ENCODE measurements at places on chromosomes 1 and 21. TPM values are rescaled to one million over a fixed set of nuclear protein-coding genes. Genes with fewer than 3 reads are reported as not detected.

Gene IFI44L
- 30.0 TPM for total RNA-seq

DNA sequence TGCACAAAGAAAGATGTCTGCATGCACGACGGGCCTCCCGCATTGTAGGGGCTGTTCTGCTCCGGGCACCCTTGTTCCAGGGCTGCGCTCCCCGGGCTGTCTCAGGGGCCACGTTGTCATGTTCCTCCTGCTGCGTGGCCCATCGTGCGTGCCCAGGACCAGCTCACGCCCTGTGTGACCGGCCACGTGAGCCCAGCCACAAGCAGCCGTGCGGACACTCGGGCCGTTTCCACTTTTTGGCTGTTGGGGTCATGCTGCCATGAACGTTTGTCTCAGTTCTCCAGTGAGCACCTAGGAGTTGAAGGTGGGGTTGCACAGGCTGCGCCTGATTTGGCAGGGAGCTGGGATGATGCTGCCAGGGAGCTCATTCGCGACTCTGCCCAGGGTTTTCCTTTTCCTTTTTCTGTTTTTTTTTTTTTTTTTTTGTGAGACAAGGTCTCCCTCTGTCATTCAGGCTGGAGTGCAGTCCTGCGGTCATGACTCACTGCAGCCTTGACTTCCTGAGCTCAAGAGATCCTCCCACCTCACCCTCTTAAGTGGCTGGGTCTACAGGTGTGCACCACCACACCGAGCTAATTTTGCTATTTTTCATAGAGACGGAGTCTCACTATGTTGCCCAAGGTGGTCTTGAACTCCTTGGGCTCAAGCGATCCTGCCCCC is 17.4 kb downstream of the PDXK start:
- no peaks in the 10 kb centered on the region for H3K27me3 ChIP-seq
- peaks cover 29% of the 10 kb centered on the region for H3K4me1 ChIP-seq
- peaks cover 18% of the 10 kb centered on the region for H3K36me3 ChIP-seq
- DNase-seq = no peak

Gene CRYAA
- not detected for total RNA-seq

DNA sequence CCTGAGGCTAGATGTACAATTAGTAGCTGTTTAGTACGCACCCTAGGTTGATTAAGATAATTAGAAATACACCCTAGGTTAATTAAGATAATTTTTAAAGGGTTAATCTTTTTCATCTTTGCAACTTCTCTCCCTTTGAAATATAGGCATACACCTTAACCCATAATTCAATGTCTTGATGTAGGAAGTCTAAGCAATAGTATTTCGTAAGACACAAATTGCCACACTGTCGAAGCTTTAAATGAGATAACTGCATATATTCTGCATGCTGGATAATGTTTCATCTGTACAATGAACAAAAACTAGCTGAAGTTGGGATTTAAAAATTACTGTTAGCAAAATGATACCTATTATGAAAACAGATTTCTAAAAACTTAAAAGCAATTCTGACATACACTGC is 122.9 kb downstream of the EVI5 start:
- H3K36me3 ChIP-seq = peaks cover 8% of the 10 kb centered on the region
- H3K4me3 ChIP-seq = no peak overlapping the region
- no peaks in the 10 kb centered on the region for H3K27me3 ChIP-seq
- no peaks in the 10 kb centered on the region for H3K4me1 ChIP-seq

DNA sequence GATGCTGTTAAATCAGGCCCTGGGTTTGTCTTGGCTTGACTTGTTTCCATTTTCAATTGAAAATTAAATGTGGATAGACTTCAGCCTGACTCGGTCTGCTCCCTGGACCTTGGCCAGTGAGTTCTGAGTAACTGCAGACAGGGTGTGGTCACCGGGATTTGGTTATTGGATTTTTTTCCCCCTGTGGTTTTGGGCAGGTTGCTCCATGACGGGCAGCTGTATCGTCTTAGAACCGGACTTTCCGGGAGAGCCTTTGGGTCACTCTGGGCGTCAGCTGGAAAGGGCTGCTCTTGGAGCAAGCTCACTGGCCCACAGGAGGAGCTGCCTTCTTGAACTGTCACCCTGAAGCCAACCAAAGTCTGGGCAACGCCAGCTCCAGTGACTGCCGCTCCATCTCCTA is 75.0 kb downstream of the CLIC6 start:
- no peak for DNase-seq
- no peak overlapping the region for H3K4me3 ChIP-seq
- no peaks in the 10 kb centered on the region for H3K36me3 ChIP-seq
- peaks cover 11% of the 10 kb centered on the region for H3K4me1 ChIP-seq

DNA sequence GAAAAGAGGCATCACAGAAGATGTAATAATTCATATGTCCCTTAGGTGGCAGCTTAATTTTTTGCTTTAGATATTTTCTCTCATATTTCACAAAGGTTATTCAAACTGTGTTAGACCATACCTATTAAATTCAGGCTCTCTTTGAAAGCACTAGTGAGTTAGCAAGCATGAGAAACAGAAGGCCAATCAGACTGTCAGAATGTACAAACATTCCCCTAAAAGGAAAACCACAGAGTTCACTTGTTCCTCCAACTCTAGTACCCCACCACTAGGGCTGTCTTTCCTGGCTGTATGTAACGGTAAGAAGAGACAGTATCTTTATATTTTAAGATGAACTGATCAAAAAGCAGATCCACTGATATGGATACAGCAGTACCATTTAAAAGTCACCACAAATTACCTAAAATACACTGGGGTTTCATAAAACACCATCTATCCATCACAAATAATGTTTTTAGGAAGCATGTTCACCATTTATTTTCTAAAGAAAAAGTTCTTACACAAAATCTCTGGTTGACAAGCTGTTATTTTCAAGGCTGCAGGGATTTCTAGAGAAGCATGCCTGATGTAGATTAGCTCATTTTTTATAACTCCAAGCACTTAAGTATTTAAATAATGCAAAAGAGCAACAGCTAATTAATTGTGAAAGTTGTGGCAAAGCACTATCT is 1.8 kb downstream of the ARPC5 start:
- H3K27ac ChIP-seq = peak overlapping the region; percentile 96
- H3K4me1 ChIP-seq = peaks cover 47% of the 10 kb centered on the region
- H3K27me3 ChIP-seq = no peaks in the 10 kb centered on the region

DNA sequence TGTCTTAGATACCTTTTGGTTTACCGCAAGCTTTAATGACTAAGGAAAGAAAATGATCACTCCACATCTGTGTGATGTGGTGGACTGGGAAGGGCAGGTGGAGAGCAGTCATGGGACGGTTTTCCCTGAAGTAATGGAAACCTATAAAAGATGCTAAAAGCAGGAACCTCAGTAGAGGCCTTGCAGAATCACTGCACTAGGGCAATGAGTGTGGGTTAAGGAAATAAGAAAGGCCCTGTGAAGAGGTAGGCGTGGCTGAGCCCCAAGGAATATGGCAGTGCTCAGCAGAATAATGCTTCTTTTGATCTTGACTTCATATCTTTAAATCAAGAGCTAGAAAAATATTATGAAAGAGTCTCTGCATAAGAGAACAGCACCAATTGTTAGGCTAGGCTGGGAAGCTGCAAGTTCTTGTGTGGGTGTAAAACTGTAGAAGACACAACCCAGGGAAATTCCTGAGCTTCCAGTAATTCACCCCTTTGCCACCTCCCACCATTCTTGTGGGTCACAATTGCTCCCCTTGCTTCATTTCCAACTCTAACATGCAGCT is 49.9 kb downstream of the CLCA4 start:
- H3K27ac ChIP-seq = no peak overlapping the region
- no peak for DNase-seq
- no peaks in the 10 kb centered on the region for H3K27me3 ChIP-seq

Gene FAAH
- total RNA-seq = 30.9 TPM

GRCh38 chr1:171772312-171772711 is 9.1 kb upstream of the METTL13 start:
- H3K27me3 ChIP-seq = no peaks in the 10 kb centered on the region
- peaks cover 3% of the 10 kb centered on the region for H3K4me1 ChIP-seq
- no peak overlapping the region for H3K4me3 ChIP-seq
- DNase-seq = no peak
- H3K27ac ChIP-seq = no peak overlapping the region
- no peaks in the 10 kb centered on the region for H3K36me3 ChIP-seq

DNA sequence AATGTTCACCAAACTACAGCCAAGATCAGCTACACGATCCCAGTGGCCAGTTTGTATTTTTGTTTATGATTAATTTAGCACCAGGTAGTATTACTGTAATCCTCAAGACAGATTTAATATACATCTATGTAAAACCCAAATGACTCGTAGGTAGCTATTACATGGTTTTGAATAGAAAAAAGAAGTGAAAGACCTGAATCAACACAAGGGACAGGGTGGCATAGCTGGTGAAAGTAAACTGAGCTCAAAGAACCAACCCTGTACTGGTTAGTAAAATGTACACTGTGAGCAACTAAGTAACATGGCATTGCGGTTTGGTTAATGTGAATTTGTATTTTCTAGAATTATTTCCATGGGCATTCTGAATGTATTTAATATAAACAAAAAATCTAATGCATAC is 8.8 kb downstream of the GPATCH2 start:
- no peaks in the 10 kb centered on the region for H3K4me1 ChIP-seq
- no peak overlapping the region for H3K4me3 ChIP-seq
- H3K27ac ChIP-seq = no peak overlapping the region
- H3K36me3 ChIP-seq = peaks cover 13% of the 10 kb centered on the region
- H3K27me3 ChIP-seq = no peaks in the 10 kb centered on the region

Gene ARHGEF19
- 11.9 TPM for total RNA-seq

DNA sequence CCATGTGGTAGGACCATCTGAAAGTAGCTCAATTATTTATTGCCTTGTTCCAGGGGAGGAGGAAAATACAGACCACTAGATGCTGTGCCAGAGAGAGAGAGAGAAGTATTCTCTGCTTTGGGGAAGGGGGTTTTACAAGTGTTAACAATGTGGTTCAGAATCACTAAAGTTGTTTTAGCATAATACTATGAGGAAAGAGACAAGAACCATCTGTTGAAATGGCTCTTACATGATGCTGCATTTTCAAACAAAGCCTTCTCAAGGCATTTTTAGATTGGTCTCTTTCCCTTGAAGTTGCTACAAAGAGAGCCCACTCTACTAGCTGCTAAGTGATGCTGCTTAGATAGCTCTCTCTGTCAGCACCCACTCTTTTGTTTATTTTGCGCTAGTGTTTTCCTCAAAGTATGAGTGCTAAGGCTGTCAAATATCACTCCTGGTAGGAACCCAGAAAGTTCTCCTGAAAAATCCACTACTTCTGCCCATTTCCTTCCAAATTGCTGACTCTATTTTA is 255.1 kb downstream of the NFIA start:
- peak overlapping the region; percentile 83 for H3K27ac ChIP-seq
- DNase-seq = no peak
- H3K27me3 ChIP-seq = no peaks in the 10 kb centered on the region
- H3K4me1 ChIP-seq = peaks cover 15% of the 10 kb centered on the region

DNA sequence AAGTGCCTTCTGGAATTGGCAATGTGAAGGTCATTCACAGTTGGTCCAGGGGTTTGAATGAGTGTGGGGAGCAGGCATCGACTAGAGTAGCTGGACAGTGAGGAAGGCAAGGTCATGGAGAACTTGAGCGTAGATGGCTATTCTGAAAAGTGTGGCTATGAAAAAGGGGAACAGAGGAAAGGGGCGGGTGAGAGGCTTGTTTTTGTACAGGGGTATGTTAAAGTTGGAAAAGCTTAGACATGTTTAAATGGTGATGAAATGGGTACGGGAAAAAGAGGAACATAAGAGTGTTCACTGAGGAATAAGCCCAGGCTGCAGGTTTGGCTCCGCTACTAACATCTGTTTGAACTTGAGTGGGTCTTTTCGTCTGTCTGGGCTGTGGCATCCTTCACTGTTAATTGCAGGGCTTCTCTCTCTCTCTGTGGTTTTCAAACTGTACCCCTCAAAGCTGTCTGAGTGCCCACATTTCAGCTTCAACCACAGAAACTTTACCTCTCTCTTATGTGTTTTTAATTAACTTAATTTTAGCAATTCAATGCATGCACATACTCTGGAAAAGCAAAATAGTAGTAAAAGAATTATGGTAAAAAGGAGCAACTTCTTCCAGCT is 70.8 kb upstream of the COA6 start:
- H3K4me3 ChIP-seq = no peak overlapping the region
- no peaks in the 10 kb centered on the region for H3K27me3 ChIP-seq
- DNase-seq = no peak
- no peak overlapping the region for H3K27ac ChIP-seq
- no peaks in the 10 kb centered on the region for H3K4me1 ChIP-seq

DNA sequence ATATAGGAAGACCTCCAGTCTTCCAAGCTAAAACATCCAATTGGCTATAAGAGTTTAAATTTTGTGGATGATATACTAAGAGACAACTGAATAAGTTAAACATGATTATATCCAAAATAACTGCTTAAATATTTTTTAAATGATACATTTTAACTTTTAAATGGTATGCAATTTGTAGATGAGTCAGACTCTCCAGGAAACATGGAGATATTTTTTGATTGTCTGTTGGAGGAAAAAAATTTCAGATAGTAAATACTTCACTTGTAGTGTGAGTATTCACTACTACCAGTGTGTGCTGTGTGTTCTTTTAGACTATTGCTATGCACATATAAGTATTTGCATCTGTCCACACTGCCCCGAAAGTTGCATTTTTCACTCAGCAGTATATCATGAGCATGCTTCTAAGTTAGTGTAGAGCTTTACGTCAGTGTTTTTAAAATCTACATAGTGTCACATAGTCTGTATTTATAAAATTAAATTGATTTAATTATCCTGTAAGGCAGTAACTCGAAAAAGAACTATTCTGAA is 91.1 kb downstream of the USP25 start:
- DNase-seq = no peak
- H3K27ac ChIP-seq = no peak overlapping the region
- peaks cover 15% of the 10 kb centered on the region for H3K36me3 ChIP-seq
- H3K4me3 ChIP-seq = no peak overlapping the region

Measured in upper lobe of right lung (tissue), 1 donor.